ENCODE measurements at places on chromosomes 12 and 14.
A peak's percentile ranks its signal among the peaks of the same experiment; 100 is the strongest.

- no peak for DNase-seq
Measured at GRCh38 chr12:101552277-101552676, 42.5 kb upstream of the MYBPC1 start.

GRCh38 chr14:34369648-34370030 lies 92.4 kb downstream of the SPTSSA start:
- no peak for DNase-seq

DNA sequence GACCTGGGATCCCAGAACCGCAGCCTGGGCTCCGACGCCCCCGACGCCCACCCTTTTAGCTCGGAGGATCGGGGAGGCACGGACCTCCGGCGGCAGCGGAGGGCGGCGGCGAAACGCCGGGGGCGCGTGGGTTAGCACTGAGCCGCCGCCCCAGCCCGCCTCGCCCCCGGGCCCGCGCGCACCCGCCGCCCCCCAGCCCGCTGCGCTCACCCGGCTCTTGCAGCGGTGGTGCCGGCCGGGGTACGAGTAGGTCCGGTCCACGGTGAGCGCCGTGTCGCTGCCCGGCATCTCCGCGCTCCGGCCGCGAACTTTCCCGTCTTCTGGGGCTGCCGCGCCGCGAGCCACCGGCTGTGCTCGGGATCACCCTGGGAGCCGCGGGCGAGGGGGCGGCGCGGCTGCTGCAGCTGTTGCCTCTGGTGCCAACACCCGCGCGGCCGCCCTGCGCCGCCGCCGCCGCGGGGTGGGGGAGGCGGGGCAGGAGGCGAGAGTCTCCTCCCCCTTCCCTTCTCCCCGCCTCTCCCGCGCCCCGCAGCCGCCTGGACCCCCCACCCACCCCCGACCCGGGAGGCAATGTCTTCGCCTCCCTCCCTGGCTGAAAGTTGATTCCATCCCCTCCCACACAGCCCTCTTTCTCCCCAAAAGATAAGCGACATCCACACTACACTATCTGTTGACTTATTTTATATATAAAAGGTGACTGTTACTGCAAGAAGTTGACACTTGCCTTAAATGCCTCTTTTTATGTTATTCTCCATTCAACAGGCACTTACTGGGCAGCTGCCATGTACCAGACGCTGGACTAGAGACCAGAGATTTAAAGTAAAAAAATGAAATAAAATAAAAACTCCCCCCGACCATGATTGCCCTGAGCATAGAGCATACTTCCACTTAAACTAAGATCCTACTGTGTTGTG lies at the start of gene TMCC3:
Gene TMCC3, minus strand, starts transcription at position 415 of the 914 bp plus-strand sequence. Its CDS starts 127 bp downstream, at position 288.
- DNase-seq, result peak; percentile 9

DNA sequence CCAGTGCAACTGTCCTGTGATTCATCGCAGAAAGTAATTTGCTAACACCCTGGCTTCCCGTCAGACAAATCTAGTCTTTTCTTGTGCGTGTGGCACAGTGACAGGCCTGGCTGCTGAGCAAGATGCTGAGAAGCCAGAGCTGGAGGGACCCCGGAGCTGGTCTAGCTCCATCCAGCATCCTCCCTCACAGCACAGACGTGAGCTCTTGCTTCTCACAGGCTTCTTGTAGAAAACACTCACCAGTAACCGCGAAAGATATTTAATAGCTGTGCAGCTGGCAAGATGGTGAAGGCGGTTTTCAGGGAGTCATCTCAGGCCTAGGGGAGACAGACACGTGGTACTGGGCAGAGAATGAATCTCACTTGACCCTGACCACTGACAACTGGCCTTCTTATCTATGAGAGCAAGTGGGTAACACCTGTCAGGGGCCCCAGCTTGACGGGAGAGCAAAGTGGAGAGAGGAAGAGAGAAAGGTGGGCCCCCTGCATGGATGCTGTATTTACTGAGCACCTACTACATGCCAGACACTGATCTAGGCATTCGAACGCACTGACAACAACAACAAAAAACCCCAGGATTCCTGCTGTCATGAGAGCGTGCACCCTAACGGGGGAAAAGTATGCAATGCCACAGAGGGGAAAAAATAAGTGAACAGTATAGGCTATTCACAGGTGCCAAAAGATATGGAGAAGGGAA lies 63.3 kb downstream of the CCDC88C start:
- no peak for DNase-seq

GRCh38 chr12:100518376-100518775 lies 44.7 kb downstream of the NR1H4 start:
- DNase-seq, result no peak

Data from stimulated activated CD8-positive, alpha-beta memory T cell treated with anti-CD3 and anti-CD28 coated beads, Interleukin-12 subunit alpha, Interleukin-12 subunit beta, amount 100 ng/mL, for 4 hours (primary cell).